Stimulated activated CD8-positive, alpha-beta memory T cell treated with anti-CD3 and anti-CD28 coated beads, Interleukin-15, amount 100 ng/mL, for 24 hours (primary cell): ENCODE measurements at places on chromosomes 2 and 18.

DNA sequence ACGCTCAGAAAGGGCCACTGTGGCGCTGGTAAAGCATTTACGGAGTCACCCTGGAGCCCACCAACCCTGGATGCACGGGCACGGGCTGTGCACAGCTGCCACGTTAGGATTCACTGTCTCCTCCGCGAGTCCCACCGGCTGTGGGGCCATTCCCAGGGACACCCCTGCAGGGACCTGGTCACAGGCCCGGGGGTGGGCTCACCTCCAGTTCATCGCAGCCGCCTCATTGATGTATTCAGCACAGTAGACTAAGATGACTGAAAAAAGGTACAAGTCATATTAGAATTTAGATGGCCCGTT lies 4.7 kb downstream of the TMEM18 start:
- DNase-seq: no peak

- DNase-seq: no peak
Observed at GRCh38 chr2:237431837-237432236, 17.9 kb upstream of the COL6A3 start.

- no peak for DNase-seq
Observed at GRCh38 chr2:227370092-227370491, 9.0 kb downstream of the TM4SF20 start.

DNA sequence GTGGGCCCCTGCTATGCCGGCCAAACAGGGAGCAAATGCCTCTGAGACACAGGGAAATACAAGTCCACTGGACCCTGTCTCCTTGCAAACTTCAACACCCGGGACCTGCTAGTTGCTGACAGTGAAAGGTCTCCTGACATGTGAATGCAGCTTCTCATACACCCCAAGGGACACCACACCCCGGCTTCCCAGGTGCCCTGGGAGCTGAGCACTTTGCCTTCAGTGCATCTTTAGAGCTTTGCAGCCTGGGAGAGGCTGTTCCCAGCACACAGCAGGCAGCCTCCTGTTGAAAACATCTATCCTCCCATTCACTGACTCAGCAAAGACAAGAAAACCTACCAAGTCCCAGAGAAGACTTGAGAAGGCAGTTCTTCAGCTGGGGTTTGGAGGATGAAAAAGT lies 143.4 kb downstream of the COL6A3 start:
- DNase-seq: no peak

DNA sequence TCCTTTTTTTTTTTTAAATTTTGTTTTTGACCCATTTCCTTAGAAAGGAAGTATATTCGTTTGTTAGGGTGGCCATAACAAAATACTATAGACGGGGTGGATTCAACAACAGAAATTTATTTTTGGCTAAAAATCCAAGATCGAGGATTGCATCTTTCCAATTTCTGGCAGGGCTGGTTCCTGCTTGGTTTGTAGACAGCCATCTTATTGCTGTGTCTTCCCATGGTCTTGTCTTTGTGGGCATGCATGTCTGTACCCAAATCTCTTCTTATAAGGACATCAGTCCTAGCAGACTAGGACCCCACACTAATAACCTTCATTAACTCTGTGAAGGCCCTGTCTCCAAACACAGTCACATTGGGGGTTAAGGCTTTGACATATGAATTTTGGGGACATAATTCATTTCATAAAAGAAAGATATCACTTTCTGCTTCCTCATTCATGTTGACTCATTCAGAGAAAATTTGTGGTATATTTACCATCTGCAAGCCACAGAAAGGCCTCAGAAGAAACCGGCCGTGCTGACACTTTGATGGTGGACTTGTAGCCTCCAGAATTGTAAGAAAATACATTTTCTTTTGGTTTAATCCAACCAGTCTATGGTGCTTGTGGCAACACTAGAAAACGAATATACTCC lies 262.1 kb downstream of the LPIN1 start:
- no peak for DNase-seq

DNA sequence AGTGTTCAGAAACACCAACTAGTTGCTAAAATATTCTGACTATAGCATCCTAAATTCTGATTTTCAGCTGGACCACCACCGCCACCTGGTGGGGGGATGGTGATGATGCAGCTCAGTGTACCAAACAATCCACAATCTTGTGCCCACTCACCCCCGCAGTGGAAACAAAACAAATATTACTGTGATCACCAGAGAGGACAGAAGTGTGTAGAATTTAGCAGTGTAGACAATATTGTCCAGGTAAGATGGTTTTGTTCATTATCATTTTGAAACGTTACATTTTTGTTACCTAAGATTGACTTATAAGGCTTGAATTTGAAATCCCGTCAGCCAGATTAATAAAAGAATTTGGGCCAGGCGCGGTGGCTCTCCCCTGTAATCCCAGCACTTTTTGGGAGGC lies 31.7 kb upstream of the UBXN4 start:
- peak; percentile 46 for DNase-seq

DNA sequence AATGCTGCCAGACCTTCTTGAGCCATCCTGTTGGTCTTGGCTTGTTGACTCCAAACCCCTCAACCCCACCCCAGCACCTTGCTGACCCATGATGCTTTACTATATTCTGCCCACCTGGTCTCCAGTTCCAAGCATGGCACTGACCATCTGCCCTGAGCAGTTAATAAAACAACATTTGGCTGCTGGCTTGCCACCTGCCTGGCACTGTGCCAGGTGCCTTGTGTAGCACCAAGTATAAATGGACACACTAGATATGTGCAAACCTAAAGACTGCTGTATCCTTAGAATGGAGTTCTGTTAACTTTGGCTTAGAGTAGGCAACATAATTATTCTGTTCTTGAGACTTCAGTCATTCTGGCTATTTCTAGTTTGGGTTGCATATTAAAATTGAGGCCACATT lies 91.4 kb downstream of the ACSL3 start:
- DNase-seq: no peak

DNA sequence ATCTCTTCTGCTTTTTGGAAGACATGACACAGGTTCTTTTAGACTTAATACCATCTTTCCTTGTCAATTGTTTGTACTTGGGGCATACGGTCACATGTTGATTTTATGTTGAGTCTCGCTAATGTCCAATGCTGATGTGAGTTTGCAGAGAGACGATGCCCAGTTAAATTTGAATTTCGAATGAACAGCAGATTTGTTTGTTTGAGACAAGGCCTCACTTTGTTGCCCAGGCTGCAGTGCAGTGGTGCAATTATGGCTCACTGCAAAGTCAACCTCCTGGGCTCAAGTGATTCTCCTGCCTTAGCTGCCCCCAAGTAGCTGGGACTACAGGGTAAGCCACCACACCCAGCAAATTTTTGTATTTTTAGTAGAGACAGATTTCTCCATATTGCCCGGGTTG lies 473.5 kb downstream of the RIT2 start:
- DNase-seq: no peak

GRCh38 chr18:12041561-12041960 lies 52.1 kb upstream of the ANKRD62 start:
- DNase-seq: no peak

GRCh38 chr2:127000937-127001336 lies 102.2 kb downstream of the TEX51 start:
- DNase-seq: no peak

- DNase-seq: no peak
Observed at GRCh38 chr2:48510329-48510728, 19.6 kb upstream of the STON1 start.

GRCh38 chr2:138474100-138474825 lies 27.3 kb upstream of the SPOPL start:
- DNase-seq: no peak

DNA sequence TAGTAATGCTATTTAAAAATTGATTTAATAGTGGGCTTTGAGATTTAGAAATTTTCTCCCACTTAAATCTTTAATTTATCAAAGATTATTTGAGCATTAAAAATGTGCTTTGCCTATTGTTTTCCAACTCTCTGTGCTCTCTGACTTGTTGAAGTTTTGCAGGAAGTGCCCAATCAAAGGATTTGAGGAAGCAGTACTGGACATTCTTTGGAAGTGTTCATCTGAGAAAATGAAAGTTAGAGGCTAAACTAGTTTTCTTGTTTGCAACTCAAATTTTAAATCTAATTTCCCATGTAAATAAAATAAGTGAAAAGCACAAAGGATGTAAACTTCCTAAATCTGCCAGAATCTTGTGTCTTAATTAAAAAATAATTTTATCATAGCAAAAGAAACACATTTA lies 89.1 kb downstream of the CAMKMT start:
- DNase-seq: no peak

GRCh38 chr18:23969664-23970063 lies 44.9 kb upstream of the TTC39C start:
- no peak for DNase-seq

DNA sequence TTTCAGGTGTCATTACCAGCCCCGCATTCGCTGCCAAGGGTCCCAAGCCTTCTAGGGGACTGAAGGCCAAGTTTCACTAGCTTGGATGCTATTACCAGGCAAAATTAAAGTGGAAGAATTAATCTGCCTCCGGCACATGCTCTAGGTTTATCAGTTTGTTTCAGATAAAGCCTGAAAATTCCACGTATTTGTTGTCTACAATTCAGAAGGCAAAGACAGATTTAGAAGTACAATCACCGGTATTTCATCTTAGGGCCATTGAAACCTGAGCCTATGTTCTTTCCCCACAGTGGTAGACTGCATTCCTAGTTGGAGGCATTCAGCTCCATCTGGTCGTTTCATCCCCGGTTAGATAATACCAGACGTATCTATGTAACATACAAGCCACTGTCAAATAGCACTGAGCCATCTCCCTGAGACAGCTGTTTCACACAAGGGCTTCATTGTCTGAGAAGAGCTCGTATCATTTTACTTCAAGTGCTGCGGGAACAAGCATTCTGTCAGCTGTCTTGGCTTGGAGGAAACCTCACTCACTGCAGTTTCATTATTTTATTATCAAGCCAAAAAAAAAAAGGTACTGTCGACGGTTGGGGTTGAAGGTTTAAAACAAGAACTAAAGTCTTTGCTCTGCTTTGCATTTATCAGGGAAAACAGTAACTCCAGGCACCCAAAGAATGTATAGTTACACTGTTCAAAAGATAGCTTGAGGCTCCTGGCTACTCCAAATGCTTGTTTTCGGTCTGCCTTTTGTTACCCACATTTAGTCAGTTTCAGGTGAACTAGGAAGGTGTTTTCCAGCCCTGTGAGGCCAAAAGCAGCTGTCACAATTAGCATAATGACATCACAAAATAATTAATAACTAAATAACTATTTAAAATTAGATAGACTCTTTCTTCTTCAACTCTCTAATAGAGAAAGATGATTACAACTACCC lies 76.7 kb downstream of the TGIF1 start:
- DNase-seq: no peak

DNA sequence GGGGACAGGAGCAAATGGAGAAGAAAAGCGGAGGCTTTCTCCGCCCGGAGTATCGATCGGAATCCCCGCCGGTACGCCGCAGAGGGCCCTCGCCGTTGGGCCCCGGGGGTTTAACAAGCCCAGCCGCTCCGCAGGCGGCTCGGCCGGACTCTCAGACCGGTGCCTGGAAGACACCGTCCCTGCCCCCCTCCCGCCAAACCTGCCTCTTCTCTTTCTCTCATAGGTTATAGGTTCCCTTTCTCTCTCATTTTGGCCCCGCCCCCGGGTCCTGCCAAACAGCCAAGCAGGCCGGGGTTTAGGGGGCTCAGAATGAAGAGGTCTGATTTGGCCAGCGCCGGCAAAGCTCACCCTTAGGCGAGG lies 4.4 kb downstream of the ONECUT2 start:
- no peak for DNase-seq

DNA sequence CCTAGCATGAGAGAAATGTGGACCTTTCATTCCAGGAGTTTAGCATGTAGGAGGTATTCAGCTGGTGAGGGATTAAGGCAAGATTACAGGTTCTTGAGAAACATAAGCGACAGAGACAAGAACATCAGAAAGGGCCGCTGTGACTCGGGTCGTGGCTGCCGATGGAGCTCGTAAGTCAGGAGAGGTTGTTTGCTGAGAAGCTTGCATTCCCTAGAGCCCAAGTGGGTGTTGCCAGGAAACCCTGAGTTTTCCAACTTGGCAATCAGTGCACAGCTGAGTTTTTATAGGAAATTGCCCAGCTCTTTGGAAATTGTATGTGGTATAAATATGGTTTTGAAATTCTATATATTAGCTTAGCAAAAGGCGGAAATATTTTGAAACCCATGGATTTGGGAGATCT lies 46.4 kb upstream of the CYP1B1 start:
- DNase-seq: no peak

DNA sequence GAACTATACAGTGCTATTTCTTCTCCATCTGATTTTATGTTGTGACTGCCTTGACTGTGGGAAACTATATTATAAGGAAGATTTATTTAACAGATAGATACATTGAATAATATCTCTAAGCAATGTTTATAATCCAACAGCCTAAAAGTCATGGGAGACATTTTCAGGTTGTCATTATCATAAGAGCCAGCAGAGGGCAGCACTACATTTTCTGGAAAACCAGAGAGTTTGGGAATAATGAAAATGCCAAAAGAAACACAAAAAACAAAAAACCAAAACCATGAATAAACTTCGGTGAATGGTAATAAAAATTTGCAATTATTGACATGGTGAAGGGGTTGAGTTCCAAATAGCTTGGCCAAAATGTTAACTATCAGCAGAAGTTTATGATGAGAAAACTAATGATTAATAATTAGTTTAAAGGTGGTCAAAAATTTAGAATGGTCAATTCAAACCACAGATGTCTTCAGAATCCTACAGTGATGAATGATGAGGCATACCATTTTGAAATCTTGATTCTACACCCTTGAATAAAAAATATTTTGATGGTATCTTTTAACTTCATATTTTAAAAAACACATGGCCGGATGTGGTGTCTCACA lies 4.7 kb downstream of the EEF1B2 start:
- DNase-seq: no peak

- DNase-seq: no peak
Observed at GRCh38 chr2:6792883-6793282, 72.8 kb downstream of the CMPK2 start.

DNA sequence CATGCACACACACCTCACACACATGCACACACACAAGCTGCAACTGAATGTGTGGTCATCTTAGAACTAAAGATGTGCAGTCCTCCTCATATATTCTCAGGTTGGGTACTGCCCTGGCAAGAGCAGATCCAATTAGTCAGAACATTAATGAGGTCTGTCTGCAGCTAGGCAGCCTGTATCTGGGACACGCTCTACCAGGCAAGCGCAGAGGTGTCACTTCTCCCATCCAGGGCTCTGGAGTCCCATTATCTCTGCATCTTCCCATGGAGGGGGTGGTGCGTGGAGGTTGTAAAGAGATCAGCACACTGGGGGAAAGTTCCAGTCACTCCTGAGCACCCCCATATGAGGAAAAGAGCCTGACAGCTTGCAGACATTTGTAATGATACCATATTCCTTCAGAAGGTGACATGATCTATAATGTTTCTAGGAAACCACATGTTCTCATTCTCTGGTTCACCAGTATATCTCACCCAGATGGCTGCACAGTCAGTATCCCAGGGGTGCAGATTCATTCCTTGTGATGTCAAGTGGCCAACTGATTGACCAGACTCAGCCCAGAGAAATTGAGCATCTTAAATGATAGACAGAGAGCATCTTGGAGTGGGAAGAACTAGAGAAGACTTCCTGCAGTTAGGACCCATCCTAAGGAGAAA lies 95.4 kb downstream of the RTN4 start:
- DNase-seq: no peak

DNA sequence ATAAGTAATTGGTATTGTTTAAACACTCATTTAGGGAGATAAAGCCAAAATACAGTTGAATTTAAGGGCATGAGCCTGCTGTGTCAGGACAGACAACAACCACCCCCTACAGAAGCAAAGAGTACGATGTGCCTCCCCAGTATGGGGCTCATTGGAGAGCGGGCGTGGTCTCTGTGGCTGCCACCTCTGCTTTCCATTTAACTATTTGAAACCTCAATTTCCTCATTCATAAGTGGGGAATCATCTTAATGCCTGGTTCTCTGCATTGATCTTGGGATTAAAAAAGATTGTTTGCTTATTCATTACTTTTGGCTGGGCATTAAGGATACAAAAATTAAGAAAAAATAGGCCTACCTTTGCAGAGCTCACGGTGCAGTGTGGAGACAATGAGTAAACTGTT lies 21.4 kb downstream of the KCNS3 start:
- no peak for DNase-seq
